ENCODE measurements at places on chromosomes 2 and 18.

GRCh38 chr18:413233-413632 lies 87.3 kb downstream of the COLEC12 start:
- no peak for DNase-seq

GRCh38 chr2:119520696-119521432 lies 3.4 kb downstream of the SCTR start:
- peak; percentile 7 for DNase-seq

DNA sequence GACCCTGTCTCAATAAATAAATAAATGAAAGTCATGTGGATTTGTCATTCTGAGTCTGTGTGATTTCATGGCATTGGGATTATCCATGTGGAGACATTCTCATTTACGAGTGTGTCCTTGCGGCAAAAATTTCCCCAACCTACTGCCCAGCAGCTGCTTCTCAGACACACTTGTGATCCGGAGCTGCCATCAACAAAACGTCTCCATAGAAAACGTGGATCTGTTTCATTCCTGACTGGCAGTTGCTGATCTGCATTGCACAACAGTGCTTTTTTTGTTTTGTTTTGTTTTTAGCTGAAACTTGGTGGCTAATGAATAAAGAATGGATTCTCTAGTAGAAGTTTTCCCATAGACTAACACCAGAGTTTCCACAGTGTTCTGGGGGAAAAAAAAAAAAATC lies 74.7 kb downstream of the TGIF1 start:
- no peak for DNase-seq

DNA sequence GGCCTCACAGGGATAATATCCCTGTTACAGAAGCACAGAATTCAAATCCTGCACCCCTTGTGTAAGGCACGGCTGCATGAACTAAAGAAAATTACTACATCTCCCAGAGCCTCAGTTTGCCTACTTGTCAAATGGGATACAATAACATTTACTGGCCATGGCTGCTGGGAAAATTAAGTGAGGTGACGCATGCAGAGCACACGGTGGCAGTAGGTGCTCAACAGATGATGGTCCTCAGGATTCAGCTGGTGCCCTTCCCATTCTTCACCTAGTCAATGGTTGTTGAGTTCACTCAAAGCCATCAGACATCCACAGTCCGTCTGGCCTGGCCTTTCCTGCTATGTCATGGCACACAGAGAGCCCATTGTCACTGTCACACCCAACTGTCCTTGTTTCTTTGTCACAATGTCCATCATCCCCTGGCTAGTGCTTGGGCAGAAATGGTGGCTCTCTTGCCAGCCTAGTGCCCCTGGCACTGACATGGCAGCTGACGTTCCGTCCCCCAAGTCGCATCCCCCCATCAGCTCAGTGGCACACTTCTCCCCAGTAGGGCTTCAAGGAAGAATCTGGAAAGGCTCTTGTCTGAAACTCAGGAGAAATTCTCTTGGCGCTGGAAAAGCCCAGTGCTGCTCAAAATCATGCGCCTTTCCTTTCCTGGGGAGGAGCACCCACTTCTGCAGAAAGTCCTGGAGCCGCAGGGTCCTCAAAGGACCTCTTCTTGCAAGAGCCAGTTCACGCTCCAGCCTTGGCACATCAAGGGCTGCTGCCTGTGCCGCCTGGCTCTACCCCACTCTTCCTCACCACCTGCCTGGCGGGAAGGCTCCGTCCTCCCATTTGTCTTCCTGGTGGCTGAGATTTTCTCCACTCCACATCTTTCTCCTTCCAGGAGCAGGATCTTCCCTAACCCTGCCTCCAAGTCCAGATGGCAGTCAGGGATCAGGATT lies 55.9 kb upstream of the SLC66A3 start:
- no peak for DNase-seq

DNA sequence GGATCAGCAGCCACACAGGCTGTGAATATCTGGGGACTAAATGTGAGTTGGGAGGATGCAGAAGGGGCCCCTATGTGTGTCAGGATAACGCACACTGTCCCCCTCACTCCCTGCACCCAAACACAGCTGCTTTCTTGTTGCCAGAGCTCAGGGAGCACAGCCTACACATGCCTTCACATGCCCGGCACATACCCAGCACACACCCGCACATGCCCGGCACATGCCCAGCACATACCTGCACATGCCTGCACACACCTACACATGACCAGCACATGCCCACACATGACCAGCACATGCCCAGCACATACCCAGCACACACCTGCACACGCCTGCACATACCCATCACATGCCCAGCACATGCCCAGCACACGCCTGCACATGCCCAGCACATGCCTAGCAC lies 75.6 kb downstream of the TPO start:
- DNase-seq, result no peak

GRCh38 chr2:11140492-11140891 lies 14.8 kb upstream of the SLC66A3 start:
- no peak for DNase-seq

DNA sequence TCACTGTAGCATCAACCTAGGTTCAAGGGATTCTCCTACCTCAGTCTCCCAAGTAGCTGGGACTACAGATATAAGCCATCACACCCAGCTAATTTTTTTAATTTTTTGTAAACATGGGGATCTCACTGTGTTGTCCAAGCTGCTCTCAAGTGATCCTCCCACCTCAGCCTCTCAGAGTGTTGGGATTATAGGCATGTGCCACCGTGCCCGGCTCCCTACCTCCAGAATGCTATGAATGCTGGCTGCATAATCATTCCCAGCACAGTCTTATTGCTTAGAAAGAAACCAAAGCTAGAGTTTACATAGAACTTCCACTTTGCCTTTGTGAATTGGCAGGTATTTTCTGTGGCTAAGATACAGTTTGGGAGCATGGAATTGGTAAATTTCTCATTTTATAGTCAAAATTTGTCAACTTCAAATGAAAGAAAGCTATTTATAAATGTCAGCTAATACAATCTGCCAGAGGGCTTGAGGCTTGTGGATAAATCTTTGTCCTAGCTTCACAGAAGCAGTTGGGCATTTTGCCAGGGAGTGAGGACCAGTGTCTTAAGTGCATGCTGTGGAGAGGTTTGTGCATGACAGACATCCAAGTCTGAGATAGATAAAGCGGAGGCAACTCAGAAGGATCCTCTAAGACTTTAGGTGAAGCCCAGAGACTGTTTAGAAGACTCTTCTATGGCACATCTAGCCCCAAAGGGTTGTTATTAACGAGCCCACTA lies 175.4 kb downstream of the ANTXR1 start:
- no peak for DNase-seq

DNA sequence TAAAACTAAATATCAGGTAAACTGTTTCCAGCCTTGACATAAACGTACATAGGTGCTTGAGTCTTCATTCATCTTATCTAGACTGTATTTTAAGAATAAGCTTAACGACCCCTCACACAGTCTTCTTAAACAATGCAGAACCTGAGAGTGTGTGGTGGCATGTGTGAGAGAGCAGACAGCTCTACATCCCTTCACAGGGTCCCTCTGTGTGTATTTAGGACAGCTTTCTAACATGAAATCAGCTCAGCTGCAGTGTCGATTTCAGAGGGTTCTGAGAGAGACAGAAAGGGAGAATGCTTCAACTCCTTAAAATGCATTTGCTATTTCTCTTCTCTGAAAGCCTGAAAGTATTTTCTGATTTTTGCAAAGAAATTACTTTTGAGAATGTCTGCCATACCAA lies 185.2 kb downstream of the GRB14 start:
- DNase-seq, result no peak

DNA sequence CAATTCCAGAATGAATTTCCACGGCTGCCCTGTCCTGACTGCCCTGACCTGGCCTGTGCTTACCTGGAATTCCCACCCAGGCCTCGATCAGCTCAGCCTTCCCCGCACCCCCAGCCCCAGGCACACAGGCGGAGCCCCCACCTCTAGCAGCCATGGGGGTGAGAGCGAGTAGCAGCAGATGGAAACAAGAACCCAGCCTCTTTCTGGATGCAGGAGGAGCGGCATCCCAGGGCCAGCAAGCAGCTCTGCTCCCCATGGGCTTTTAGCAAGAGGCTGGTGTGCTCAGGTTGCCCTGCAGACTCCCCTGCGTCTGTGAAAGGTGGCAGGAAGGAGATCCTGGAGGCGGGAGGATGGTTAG lies 101.8 kb downstream of the TPO start:
- no peak for DNase-seq

DNA sequence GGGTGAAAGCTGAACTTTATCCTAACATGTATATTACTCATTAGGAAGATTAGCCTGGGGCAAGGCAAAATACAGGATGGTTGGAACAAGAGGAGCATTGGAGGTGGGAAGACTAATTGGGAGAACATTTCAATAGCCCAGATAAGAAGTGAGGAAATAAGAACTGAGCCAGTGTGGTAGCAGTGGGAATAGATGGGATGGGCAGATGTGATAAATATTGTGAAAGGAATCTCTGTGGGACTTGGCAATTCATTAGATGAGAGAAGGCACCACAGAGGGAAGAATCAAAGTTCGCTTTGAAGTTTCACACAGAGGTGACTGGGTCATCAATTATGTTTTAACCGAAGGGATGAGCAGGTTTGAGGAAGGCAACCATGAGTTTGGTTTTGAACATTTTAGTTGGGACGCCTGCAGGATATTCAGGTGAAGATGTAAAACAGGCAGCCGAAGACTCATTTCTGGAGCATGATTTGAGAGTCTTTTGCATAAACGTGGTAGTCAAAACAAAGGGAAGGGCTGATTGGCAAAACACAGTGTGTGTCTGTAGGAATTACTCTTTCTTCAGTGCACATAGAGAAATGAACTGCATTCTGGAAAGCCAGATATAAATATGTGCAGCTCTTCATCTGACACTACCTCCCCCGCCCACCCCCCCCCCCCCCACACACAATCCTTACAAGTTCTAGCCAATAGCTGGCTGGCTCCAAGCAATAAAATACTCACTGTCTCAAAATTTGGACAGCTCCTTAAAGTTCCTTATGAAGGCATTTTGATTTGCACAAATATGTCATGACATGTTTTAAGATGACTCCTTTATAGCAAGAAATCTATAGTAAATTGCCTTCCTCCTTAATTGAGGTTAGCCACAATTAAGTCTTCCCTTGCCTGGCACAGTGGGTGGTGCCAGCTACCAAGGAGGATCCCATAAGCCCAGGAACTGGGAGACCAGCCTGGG lies 1.9 kb upstream of the SLC1A4 start:
- peak; percentile 29 for DNase-seq

DNA sequence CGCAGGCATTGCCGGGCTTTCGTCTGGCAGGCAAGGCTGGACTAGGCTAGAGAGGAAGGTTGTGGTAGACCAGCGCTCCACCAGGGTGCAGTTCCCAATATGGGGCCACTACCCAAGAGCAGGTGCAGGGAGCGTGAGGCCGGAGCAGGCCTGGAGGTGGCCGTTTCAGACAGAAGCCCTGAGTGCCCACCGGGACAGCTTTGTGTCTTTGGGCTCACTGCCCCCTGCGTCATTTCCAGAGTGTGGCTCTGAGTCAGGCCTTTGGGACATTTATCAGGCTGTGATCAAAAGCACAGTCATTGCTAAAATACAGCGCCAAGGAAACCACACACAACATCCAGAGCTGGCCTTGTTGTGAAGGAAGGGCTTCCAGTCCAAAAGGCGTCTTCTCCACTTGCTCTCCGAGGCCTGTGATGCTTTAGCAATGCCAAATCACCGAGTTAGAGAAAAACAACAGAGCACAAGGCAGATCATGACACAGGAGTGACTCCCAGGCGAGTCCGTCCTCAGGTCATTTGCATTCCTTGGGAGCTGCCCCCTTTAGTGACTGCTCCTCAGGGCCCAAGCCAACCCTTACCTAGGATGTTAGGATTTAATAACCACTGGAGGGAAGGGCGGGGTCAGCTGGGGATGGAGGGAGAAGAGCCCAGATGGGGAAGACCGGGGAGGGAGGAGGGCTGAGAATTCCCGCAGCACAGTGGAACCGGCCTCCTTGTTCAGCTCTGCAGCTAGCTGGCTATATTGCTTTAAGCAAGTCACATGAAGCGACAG lies 42.3 kb downstream of the RFX8 start:
- DNase-seq, result no peak

DNA sequence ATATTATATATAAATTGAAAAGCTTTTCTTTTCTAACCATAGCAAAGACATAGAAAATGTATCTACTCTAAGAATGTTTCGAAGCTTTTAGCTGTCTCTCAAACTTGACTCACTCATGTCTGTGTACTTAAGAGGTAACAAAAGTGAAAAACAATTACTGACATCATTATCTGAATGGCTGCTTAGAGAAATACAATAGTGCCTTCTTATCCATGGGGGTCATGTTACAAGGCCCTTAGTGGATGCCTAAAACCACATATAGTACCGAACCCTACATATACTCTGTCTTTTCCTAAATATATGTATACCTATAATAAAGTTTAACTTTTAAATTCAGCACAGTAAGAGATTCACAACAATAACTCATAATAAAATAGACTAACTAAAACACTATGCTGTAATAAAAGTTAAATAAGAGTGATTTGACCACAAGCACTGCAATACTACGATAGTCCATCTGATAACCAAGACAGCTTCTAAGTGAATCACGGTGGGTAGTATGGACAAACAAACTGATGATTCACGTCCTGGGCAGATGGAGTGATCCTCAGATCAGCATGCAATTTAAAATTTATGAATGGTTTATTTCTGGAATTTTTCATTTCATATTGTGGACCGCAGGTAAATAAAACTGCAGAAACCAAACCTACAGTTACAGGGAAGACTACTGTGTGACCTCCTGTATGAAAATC lies 246.2 kb downstream of the XIRP2 start:
- DNase-seq, result peak; percentile 51

- DNase-seq, result no peak
Measured at GRCh38 chr18:60146220-60146960, 226.2 kb downstream of the MC4R start.

- DNase-seq, result no peak
Measured at GRCh38 chr2:157822533-157822932, 53.6 kb downstream of the ACVR1 start.

DNA sequence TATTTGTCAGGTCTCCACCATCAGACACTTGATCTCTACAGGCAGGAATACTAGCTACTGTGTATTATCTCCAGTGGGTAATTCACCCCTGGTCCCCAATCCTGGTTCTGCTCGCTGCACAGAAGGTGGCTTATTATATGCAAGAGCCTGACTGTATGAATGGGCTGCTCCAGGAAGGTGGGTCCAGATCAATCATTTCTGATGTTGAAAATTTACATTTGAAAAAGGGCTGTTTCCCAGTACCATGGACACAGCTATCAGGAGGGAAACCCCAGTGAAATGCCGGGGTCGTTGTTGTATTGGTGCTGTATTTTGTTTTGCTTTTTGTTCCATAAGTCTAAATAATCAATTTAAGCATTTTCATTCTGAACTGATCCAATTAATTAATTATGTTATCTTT lies 367.6 kb downstream of the RND3 start:
- DNase-seq, result no peak

Measured in NCI-H1105 treated with DMSO at 0.1 percent for 48 hours (cell line).